ENCODE measurements at places on chromosomes 6 and 20.
A peak's percentile ranks its signal among the peaks of the same experiment; 100 is the strongest.

GRCh38 chr20:59398537-59399205, 98.3 kb downstream of the EDN3 start:
- DNase-seq: no peak

DNA sequence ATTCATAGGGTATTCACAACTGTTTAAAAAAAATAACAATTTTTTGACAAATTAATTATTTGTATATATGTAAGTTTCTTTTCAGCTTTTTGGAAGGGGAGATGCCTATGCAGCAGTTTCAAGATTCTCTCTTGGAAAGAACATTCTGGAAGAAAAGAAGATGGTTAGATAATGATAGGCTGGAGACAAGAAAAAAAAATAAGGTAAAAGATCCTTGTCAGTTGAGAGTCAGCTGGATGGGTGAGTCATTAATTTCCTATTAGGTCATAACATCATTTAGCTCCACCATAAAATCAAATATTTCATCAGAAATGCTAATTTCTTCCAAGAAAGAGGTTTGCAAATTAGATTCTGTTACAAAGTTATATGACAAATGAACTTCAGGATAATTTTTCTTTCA, 880.4 kb downstream of the EPHA7 start:
- DNase-seq: no peak

DNA sequence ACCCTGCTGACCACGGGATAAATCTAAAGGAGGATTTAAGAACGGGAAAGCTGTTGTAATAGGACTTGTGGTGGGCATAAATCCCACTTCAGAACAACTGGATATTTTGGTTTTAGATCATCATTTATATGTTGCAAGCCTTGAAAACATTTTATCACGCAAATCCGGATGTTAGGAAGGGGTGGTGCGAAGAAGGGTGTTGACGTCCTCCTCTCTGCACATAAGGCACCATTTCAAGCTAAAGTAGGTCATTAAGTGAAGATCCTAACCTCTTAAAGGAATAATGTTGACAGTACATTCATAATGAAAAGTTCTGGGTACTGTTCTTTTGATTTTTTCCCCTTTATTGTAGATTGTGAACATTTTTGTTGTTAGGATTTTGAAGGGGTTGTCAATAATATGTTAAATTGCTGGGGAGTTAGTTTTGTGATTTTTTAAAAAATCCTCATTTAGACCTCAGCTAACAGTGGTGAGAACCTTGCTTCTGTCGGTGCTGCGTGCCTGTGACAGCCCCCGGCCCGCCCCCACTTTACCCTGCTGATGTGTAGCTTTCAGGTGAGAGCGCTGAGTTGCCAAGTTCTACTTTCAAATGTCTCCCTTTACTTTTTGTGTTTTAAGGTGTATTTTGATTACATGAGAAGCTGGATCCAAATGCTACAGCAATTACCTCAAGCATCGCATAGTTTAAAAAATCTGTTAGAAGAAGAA, 88.8 kb downstream of the MAP3K4 start:
- DNase-seq: no peak

DNA sequence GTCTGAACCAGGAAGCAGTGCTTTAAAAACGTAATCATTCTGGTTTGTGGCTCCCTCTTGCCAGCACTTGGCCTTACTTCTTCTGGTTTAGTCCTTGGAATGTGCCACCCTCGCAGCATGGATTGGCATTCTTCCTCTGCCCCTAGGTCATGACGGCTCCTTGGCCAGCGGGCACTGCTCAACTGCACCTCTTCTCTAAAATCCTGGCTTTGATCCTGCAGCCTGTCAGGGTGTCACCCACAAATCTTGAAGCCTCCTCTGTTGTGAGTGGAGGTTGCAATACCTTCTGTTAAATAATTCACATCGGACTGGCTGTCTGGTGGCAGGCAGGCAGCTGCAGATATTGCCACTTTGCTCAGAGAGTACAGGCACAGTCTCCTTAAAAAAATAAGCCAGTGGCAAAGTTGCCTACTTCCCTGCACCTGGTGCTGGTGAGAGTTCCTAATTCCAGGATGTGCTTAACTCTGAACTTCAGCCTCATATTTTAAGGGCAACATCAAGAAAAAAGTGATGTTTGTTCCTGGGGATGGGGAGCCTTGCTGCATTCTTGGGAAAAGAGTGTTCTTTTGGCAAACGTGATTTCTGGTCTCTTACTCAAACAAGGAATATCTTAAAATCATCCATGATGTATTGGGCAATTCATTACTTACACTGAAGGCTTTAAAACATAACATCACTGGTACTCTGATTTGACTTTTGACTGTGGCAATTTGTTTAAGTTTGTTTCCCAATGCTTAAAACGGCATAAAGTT, 179.8 kb downstream of the FOXA2 start:
- no peak for DNase-seq

- peak; percentile 39 for DNase-seq
Observed at GRCh38 chr6:36323062-36323461, 13.6 kb downstream of the BNIP5 start.

- no peak for DNase-seq
Observed at GRCh38 chr20:32830437-32830836, 10.7 kb downstream of the MAPRE1 start.

DNA sequence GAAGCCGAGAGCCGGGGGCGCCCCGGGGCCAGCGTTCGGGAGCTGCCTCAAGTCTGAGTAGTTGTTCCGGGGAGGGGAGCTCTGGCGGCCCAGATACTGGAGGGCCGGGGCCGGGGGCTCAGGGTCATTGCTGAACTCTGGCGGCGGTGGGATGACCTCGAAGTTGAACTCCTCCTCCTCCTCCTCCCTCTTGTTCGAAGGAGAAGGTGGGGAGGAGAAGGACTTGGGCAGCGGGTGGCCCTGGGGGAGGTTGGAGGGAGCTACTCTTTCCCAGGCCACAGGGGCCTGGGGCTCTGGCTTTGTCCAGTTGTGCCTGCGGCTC, 37.7 kb downstream of the C6orf132 start:
- no peak for DNase-seq

DNA sequence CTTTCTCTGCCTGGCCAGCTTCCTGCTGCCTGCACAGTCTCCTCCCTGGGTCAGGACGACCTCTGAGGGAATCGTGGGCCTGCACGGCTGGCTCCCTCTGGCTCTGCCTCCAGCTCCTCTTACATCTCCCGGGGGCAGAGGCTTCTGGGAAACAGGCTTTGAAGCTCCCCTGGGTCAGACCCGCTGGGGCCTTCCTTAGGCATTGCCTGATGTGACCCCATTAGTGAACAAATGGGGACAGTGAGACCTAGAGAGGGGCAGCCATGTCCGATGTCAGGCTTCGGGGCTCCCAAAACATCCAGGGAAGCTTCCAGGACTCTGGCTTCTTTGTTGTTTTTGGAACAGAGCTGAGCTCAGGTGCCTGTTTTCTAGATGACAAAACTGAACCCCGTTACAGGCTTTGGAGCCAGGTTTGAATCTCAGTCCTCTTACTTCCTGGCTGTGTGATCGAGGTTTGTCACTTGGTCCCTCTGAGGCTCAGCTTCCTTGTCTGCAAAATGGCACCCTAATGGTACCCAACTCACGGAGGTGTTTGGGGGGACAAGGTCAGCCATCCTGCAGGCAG, 94.3 kb downstream of the CEBPB start:
- no peak for DNase-seq

DNA sequence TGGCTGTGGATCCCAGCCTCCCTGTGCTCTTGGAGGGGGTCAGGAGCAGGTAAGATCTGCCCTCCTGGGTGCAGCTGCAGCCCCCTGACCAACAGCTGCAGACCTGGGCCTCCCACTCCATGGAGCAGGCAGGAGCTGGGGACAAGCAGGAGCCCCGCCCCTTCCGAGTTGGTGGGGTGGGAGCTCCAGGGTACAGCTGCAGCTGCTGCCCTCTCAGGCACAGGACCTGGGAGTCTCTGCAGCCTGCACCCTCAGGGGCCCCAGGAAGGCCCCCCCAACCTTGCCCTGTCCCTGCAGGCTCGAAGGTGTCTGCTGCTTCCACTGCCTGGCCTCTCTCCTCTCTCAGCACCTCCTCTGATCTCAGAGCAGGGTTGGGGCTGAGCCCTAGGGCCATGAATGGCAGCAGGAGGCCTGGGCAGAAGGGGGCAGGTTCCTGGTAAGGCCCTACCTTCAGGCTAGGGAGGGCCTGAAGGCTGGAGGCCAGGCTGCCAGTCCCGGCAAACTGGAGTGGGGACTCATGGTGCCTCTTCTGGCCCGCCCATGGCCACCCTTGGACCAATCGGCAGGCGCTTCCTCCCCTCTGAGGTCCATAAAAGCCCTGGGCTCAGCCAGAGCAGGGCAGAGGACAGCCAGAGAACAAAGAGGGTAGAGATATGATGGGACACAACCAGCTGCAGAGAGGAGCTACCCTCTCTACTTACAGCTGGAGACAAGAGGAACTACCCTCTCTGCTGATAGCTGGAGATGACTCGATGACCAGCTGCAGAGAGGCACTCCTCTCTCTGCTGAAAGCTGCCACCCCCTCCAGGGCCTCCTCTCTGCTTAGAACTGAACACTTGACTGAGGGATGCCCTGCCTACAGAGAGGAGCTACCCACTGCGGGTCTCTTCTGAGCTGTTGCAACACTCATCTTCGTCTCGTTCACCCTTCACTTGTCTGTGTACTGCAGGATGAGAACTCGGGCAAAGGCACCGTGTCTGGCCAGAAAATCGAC, 7.8 kb upstream of the PACSIN1 start:
- DNase-seq: no peak

GRCh38 chr6:48116699-48117645, 6.0 kb upstream of the PTCHD4 start:
- DNase-seq: no peak

GRCh38 chr20:10594296-10594868, 79.4 kb downstream of the JAG1 start:
- DNase-seq: no peak

GRCh38 chr20:57289391-57290177, 23.1 kb upstream of the BMP7 start:
- no peak for DNase-seq

DNA sequence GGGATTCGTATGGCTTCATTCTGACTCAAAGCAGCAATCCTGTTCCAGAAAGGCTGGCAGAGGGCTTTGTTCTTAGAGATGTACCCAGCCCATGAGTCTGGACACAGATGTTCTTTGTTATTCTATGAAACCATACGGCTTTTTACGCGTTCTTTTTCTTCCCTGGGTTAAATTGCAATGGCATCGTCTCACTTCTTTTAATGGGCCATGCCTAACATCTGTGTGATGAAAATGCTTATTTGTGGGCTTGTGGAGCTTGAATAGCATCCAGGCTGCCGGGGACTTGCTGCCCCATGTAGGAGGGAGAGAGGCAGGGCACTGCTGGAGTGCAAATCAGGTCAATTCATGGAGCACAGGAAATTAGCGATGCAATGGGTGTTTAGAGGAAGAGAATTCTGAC, 19.4 kb downstream of the FAM50B start:
- no peak for DNase-seq

GRCh38 chr6:43728586-43728985, 41.0 kb upstream of the MRPS18A start:
- DNase-seq: no peak

GRCh38 chr6:25369036-25369432, 89.9 kb downstream of the CARMIL1 start:
- DNase-seq: no peak

DNA sequence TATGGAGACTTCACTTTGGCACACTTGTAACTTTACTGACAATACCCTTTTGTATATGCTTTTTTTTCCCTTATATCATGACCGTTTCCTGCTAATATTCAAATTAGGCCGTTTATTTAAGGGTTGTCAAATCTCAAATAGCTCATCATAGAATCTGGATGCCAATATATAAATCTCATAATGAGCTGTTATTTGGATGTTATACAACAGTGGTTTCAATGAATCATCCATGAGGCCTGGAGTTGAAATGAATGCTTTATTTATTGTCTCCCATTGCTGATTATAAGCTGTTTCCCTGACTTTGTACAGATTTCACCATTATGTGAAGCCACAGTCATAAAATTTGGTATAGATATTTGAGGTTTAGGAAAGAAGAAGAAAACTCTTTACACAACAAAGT, 256.1 kb downstream of the PLCB1 start:
- DNase-seq: no peak

GRCh38 chr6:35599761-35600658, 87.3 kb upstream of the TULP1 start:
- no peak for DNase-seq

DNA sequence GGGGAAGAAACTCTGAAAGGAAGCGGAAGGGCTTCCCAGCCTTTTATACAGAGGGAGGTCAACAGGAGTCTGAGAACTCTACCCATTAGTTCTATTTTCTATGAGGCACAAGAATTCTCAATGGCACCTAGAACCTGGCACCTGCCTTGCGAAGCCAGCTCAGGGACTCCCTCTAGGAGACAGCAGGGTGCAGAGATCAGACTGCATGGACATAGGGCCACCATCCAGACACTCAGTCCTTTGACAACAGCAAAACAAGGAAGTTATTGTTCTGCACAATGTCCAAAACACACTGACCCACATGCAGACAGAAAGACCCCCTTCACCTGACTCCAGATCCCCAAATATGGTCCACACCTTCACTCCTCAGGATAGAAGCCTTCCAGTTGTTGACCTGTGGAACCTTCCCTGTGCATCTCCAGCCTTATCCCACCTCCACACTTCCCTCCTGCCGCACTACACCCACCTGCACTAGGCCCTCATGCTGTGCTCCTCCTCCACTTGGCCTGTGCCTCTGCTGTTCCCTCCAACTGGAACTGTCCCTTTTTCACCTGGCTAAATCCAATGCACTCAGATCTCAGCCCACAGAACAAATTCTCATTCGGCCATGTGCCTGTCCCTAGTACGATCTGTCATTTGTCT, 27.8 kb downstream of the ACSS1 start:
- DNase-seq: no peak

GRCh38 chr6:149237464-149237863, 80.0 kb upstream of the TAB2 start:
- DNase-seq: no peak

- DNase-seq: no peak
Observed at GRCh38 chr6:144675231-144675861, 390.2 kb downstream of the UTRN start.

DNA sequence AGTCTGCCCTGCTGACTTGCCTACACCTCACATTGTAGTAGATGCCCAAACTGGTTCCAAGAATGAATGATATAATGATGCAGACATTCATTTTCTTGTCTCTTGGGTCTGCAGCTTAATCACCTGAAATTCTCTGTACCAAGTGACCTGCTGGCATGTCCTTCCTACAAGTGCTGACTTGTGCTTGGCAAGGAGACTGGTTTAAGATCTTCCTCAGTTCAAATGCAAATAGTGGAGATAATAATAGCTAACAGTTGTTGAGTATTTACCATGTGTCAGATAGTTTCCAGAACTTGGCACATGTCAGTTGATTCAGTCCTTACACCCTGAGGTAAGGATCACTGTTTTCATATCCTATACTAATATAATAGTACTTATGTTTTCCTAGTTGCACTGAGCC, 223.4 kb downstream of the SLC24A3 start:
- DNase-seq: no peak

DNA sequence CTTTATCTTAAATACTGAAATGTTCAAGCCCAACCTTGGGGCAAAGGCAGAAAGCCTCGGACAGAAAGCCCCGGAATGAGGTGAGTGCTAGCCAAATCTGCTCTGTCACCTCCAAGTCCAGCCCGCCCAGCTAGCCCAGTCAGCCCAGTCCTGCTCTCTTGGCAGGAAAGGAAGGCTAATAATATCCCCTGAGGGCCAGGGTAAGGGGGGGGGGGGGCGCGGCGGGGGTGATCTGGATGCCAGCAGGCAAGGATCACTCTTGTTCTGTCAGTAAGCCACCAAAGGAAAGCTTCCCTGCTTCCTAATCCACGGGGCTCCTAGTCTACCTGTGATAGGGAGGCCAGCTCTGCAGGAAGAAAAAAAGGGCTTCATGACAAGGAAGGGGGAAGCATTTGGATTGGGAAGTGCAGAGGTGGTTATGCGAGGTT, 1.1 kb downstream of the NDRG3 start:
- DNase-seq: peak; percentile 23

GRCh38 chr6:5471044-5471443, 209.7 kb downstream of the FARS2 start:
- DNase-seq: peak; percentile 78

Measured in NCI-H526 (cell line).